Progenitor cell of endocrine pancreas (in vitro differentiated cells): ENCODE measurements at places on chromosomes 1 and 21.

GRCh38 chr1:216904471-216904870 lies 181.2 kb upstream of the ESRRG start:
- DNase-seq: no peak

- DNase-seq: no peak
These were observed 37.9 kb downstream of the TGFB2 start for GRCh38 chr1:218383051-218383450.

DNA sequence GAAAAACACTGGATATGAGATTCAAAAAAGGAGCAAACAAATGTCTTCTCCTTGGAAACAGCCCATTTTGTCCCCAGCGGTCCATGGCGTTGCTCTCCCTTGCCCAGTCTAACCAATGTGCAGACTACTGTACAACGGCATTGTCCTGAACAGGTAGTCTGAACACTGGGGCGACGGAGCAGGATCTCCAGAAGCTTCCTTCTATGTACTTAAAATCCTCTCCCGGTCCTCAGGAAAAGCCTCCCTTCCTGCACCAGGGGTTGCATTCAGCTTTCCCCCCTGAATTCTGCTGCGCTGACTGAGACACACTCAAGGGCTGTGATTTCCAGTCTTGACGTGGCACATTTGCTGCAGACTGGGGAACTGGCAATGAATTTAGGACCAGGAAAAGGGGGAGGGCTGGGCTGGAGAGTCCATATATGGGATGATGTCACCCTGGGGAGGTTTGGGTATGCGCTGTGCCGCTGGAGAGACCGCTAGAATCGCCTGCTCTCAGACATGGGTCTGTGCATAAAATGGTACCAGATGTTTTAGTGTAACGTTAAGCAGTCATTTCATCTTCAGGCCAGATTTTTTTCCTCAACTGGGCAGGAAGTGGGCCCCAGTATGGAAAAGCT lies 275.9 kb upstream of the C1orf105 start:
- no peak for DNase-seq

DNA sequence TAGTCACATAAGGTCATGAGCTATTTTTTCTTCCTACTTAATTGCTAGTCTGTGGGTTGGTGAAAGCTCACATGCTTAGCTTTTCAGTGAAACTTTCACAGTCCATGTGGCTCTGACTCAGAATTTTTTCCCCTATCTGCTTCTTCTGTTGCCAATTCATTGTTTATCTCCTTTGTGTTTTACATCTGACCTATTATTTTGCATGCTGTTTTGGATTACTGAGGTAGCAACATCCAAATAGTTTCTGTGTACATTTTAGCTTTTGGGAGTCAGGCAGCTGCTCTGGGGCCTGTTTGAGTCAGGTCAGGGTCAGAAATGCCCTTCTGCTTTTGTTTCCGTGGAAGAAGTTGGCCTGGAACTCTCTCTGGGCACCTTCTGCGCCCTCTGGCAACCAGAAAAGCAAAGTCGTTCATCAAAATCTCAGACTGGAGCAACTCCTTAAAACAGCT lies 40.0 kb downstream of the ROR1 start:
- no peak for DNase-seq

DNA sequence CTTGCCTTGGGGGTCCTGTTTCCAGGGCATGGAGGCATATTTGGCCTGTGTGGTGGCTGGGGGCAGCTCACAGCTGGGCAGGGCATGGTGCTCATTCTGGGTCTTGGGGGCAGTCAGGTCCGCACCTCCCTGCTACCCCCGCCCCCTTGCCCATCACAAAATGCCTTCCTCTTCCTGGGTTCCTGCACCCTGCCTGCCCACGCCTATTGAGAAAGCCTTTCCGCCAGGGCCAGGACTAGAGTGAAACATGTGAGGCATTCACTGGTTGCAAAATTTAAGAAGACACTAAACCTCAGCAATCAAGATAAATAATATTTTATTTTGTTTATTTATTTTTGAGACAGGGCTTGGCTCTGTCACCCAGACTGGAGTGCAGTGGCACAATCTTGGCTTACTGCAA lies 19.7 kb downstream of the PTAFR start:
- no peak for DNase-seq

GRCh38 chr1:61523229-61523628 lies 201.7 kb downstream of the TM2D1 start:
- no peak for DNase-seq
